ENCODE measurements at places on chromosomes 5 and 9. TPM values are rescaled to one million over a fixed set of nuclear protein-coding genes. Genes with fewer than 3 reads are reported as not detected.

DNA sequence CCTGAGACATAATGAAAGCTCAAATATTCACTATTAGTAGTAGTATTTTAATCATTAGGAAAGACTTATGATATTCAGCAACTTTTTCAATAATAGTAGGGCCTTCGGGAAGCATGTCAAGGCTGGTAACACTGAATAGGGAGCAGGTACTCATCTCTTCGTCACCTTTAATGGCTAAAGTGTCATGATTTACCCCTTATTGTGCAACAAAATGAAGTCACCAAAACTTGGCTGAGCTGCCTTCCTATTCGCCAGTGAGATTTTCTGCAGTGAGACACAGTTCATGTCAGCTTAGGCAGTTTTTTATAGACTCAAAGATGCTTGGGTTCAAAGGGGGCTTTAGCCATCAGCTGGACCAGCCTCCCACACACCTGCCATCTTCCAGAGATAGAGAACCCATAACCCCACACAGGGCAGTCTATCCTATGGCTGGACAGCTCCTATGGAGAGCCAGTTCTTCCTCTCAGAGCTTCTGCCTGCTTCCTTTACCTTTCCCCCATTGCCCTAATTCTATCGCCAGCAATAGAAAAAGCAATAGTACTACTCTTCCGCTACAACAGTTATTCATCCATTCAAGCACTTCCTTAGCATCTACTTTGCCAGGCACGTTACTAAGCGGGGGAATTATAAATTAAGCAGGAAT is 2.3 kb upstream of the CPLX2 start:
- DNase-seq: no peak

DNA sequence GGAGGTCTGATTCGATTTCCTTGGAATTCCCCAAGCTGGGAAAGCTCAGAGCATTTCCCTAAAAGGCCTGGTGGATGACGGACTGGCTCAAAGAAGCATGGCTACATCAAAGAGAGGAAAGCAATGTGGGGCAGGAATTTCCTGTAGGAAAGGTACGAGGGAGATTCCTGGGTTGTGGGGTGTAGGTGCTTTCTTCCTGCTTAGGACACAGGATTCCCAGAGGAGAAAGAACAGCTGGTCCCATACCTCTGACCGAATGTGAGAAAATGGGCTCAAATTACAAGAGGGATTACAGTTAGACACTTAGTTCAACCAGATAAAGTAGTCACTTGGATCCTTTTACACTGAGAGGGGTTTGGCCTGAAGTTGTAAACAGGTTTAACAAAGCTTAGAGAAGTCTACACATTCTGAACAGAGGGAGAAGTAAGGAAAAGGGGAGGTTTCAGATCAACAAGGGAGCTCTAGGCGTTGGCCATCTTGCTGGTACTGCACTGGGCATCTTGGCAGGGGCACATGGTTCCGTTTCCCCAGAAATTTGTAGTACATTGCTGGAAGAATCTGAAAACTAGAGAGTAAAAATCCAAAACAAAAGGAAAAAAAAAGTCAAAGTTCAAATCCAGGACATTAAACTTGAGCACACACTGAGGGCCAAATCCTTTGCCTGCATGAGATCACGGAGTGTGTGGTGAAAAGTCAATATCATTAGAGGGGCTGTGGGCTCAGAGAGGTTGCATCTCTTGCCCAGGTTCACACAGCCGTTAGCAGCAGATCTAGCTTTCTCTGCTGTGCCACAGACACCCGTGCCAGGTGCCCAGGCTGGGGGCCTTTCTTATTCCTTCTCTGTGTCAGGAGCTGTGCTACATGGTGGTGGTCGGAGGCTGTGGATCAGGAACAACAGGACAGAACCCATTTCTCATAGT is 171.3 kb downstream of the RGS3 start:
- DNase-seq: no peak

DNA sequence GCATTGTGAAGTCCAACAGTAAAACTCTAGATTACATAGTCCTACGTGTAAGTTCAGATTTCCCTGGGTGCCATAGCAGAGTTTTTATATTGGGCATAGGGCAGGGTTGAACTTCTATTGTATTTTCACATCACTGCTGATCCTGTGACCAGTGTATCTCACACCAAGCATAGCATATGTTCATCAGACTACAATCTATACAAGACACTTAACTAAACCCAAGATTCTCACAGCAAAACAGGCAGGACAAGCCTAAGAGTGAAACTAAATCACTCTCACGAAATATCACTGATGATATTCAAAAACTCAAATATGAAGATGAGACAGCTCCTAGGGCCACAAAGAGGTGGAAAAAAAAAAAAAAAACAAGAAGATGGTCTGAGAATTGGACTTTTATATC is 3.2 kb upstream of the PPP1R2B start:
- no peak for DNase-seq

DNA sequence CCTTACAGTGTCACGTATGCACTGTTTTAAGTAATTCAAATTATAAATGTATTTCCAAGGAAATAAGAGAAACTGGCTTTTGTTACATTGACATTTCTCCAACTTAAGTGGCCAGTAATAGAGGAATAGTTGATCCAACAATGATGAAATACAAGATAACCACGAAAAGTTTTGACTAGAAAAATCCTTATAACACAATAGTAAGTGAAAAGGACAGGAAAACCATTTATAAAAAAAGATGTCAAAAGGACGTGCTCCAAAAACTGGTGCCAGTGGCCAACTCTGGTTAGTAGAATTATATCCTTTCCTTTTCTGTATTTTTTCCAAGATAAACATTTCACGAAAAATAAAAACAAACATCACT is 210.9 kb downstream of the GAPVD1 start:
- no peak for DNase-seq

GRCh38 chr5:160229190-160229742 is at the start of gene FABP6:
Gene FABP6, plus strand, starts transcription at chr5:160229506. Its CDS starts 52 bp downstream, at chr5:160229558.
- no peak for DNase-seq

GRCh38 chr5:122770477-122770876 is 4.4 kb upstream of the SNX2 start:
- no peak for DNase-seq

DNA sequence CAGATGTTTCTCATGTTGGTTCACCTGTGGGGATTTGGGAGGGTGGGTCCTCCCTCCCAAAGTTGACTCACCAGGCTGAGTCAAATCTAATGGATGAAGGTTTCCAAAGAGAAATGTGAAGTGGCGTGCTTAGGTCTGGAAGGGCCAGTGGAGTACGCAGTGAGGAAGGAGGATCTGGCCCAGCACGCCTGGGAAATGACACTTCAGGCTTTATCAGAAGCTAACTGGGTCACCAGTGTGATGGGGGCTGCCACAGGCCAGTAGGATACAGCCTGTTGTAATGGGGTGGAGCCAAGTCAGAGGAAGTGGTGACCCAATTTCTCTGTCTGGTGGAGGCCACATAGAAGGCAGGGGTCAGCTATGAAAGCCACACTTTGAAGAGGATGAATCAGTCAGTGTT is 18.0 kb downstream of the POLR1E start:
- no peak for DNase-seq

- no peak for DNase-seq
Measured at GRCh38 chr5:21615195-21615765, 1237.9 kb downstream of the CDH12 start.

DNA sequence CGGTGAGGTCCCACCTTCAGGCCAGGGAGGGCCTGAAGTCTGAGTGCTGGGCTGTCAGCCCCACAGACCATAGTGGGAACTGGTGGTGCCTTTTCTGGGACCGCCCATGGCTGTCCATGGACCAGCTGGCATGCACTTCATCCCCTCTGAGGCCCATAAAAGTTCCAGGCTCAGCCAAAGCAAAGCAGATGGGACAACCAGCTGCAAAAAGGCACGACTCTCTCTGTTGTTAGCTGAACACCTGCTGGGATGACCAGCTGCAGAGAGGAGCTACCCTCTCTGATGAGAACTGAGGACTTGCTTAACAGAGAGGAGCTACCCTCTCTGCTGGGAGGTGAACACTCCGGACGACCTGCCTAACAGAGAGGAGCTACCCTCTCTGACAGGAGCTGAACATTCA is 844.3 kb upstream of the DMAC1 start:
- DNase-seq: no peak

GRCh38 chr9:97504381-97505216 is 3.1 kb downstream of the TMOD1 start:
- no peak for DNase-seq

DNA sequence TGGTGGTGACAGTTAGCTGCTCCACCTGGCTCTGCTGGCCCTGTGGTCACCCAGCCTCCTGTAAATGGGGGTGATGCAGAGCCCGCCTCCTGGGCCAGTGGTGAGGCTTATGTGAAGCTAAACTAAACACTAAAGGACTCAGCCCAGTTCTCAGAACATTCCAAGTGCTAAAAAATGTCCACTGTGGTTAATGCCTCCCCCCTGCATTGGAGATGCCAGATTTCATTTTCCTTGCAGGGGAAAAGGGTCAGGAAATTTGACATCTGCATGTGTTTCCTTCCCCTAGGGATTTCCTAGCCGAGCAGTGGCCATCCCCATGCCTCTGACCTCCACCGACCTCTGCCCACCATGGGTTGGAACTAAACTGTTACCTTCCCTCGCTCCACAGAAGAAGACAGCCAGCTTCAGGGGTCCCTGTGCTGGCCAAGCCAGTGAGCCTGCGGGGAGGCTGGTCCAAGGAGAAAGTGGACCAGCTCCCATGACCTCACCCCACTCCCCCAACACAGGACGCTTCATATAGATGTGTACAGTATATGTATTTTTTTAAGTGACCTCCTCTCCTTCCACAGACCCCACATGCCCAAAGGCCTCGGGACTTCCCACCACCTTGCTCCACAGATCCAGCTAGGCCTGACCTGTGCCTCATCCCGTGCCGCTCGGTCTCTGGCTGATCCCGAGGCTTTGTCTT is 13.0 kb downstream of the CD74 start:
- DNase-seq: no peak

- no peak for DNase-seq
Measured at GRCh38 chr9:84997472-84997871, 327.9 kb downstream of the NTRK2 start.

DNA sequence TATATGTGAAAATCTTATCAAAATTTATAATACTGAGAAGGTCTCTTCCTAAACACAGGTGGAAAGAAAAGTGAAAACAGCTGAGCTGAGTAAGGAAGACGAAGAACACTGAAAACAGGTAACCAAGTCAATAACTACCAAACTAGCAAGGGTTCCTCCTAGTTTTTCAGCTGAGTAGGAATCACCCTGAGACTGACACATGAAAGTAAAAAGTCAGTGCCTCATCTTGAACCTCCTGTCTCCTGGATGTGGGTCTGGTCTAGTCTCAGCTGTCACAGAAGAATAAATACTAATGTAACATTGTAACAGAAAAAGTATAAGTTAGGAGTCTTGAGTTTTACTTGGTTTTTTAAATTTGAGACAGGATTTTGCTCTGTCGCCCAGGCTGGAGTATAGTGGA is 121.0 kb downstream of the MEF2C start:
- DNase-seq: no peak

DNA sequence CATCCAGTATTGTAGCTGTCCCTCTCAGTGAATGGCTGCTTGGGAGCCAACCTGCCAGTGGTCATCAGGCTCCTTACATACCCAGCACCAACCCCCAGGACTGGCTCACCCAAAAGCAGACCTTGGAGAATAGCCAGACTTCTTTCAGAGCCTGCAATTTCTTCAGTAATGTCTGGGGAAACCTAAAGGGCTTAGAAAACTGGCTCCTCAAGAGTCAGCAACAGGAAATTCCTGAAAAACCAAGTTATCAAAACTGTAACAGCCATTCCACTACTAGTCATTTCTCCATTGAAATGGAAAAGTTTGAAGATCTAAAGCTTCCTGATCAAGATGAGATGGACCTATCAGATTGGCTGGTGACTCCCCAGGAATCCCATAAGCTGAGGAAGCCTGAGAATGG is 12.3 kb upstream of the STING1 start:
- no peak for DNase-seq

GRCh38 chr9:115018547-115019435 is 88.4 kb upstream of the TNFSF8 start:
- no peak for DNase-seq

- DNase-seq: no peak
Measured at GRCh38 chr9:128107468-128108268, 19.9 kb downstream of the PTGES2 start.

The SPINK13 gene
- total RNA-seq: not detected

The PCDHB12 gene
- not detected for total RNA-seq

The OLFM1 gene
- not detected for total RNA-seq

The NRARP gene
- 7.6 TPM for total RNA-seq

The C9orf153 gene
- total RNA-seq: 0.18 TPM

The HNRNPAB gene
- total RNA-seq: 679 TPM

The CHSY3 gene
- total RNA-seq: not detected

The TPPP gene
- 0.08 TPM for total RNA-seq

The LHX3 gene
- 0.08 TPM for total RNA-seq

The SYNPO gene
- 0.56 TPM for total RNA-seq

The PLPP7 gene
- total RNA-seq: not detected
